ENCODE measurements at places on chromosomes 13 and 19.

- DNase-seq: no peak
These were observed 39.5 kb upstream of the SERP2 start for GRCh38 chr13:44333950-44334655.

DNA sequence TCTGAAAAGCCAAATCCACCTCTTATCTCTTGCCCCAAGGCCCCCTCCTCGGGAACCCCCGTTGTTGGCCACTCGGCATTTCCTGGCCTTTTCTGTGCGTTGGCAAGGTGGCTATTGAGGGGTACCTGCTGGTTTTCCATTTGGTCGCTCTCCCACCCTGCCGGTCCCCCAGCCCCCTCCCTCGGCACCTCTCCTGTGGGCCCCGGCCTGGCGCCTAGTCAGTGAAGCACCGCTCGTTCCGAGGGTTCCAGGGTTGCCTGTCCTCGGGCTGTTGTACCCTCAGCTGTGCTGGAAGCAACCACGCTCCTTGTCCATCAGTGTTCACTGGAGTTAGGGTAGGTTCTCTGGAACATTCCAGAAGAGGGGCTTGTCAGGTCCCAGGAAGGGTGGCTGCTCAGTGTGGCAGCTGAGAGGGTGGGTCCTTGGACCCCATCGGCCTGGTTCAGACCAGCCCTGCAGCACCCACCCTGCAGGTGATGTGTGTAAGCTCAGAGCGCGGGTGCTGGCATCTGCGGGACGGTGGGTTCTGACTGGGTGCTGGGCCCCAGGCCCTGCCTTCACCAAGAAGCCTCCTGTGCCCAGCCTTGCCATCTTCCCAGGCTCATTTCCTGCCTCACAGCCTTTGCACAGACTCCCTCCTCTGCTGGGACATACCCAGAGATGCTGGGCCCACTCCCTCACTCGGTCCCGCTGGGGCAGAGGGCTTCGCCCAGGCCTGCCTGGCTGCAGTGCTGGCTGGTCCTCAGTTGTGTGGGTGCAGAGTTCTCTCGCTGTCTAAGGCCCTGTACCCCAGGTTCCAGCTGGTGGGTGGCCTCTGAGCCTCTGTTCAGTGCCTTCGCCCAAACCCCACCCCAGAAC, 21.3 kb downstream of the NKPD1 start:
- DNase-seq: no peak

- no peak for DNase-seq
These were observed 451.7 kb downstream of the EFNB2 start for GRCh38 chr13:106083620-106084350.

GRCh38 chr19:16148443-16149229, 5.2 kb downstream of the HSH2D start:
- no peak for DNase-seq

GRCh38 chr13:91659256-91660075, 261.0 kb downstream of the GPC5 start:
- no peak for DNase-seq

GRCh38 chr13:29711776-29712175, 116.3 kb upstream of the SLC7A1 start:
- DNase-seq: no peak

GRCh38 chr13:77853703-77854102, 64.9 kb downstream of the EDNRB start:
- DNase-seq: no peak

- no peak for DNase-seq
These were observed 103.5 kb downstream of the SUCLA2 start for GRCh38 chr13:47897411-47898050.

- no peak for DNase-seq
These were observed 20.6 kb upstream of the UQCRFS1 start for GRCh38 chr19:29233591-29233990.

DNA sequence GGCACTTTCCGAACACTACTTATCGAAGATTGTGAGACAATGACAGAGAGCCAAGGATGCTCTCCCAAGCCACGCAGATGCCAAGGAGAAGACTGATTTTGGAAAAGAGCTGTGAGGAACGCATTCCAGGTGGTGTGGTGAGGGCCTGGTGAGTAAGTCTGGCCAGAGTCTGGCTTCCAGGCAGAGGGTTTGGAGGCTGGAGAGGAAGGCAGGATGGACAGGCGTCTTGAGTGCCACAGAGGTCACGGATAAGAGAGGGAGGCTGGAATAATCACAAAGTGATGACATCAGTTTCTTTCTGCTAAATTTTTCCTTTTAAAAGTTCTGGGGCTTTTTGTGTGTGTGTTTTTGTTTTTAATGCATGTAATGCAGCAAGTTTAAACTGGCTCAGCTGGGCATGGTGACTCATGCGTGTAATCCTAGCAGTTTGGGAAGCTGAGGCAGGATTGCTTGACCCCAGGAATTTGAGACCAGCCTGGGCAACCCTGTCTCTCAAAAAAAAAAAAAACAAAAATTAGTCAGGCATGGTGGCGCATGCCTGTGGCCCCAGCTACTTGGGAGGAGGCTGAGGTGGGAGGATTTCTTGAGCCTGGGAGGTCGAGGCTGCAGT, 235.1 kb downstream of the NALCN start:
- DNase-seq: no peak

- DNase-seq: no peak
These were observed 4.9 kb upstream of the AMER2 start for GRCh38 chr13:25177012-25177411.

GRCh38 chr13:99859178-99860177, 112.1 kb downstream of the ZIC5 start:
- DNase-seq: peak; percentile 42

DNA sequence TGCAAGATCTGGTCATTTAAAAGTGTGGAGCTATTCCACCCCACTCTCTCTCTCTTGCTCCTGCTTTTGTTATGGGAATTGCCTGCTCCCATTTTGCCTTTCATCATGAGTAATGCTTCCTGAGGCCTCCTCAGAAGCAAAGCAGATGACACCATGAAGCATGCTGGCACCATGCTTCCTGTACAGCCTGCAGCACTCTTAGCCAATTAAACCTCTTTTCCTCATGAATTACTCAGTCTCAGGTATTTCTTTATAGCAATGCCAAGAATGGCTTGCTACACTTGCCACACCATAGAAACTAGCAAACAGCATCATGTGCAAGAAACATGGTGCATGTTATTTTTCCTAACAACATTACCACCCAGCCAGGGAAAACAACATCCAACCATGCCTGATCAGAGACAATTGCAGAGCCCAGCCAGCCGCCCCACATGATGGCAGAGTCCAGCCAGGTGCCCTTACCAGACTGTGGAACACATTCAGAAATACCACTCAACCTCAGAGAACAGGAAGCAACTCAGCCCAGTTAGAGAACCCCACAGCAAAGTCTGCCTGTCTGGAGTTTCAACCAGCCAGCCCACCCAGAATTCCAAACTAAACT, 36.9 kb downstream of the SYDE1 start:
- DNase-seq: no peak

DNA sequence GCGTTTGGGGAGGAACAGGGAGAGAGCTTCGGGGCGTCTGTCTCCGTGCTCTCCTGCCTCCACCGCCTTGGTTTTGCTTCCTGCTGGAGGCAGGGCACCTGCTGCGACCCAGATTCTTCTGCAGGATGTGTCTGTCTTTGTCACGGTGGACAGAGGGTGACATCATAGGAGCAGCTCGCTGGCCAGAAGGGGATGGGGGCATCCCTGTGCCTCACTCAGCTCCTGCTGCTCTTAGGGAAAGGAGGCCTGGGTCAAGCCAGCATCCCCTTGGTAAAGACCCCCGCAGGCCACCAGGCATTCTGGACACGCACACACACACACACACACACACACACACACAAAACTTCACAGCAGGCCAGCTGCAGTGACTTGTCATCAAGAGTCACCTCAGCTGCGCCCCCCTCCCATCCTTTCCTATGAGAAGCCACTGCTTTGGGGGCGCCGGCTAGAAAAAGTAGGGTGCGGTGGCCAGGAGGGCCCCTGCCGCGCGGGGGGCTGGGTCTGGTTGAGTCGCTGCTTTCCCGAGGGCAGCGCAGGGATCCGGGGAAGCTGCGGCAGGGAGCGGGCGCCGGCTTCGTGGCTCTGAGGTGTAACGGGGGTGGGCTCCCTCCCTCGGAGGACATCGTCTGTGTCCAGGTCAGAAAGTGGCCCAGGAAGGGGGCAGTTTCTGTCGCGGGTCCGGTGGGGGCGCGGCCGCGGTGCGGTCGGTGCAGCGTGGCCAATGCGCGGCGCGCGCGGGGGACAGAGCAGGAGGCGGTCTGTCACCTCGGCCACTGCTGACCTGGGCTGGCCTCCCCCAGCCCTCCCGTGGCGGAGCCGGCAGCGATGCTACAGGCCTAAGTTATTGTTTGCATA, 15.8 kb upstream of the NPAS1 start:
- DNase-seq: no peak

DNA sequence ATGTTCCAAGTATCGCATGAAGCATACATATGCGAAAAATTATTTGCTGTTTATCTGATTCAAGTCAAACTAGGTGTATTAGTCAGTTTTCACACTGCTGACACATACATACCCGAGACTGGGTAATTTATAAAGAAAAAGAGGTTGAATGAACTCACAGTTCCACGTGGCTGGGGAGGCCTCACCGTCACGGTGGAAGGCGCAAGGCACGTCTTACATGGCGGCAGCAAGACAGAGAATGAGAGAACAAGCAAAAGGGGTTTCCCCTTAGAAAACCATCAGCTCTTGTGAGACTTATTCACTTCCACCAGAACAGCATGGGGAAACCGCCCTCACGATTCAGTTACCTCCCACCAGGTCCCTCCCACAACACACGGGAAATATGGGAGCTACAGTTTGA, 13.0 kb upstream of the PROZ start:
- DNase-seq: no peak

DNA sequence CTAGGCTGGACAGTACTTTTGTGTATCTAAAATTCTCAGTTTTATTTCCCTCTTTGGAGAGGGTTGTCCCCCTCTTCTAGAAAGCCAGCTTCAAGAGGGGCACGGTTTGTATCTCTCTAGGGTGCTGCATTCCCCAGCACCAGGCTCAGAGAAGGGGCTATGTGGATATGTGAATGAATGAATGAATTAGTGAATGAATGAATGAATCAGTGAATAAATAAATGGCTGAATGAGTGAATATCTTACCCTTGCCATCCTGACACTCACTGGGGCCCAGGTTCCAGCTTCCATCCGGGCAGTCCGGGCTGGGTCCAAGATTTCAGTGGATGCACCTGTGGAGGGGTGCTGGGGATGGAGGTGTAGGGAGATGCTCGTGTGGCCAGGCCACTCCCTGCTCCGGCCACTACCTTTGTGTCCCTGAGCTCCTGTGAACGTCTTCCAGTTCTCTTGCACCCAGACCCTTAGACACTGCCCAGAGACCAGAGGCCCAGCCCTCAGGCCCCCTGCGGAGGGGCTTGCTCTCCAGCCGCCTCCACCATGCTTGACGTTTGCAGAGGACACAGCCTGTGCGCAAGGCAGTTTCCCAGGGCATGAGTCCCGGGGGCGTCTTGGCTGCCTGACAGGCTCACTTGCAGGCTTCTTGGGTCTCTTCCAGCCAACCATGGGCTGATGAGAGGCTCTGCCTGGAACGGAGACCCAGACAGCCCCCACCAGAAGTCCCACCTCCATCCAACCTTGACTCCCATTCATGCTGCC, 2.8 kb upstream of the KCNN1 start:
- DNase-seq: no peak

- no peak for DNase-seq
These were observed 28.1 kb downstream of the DHX34 start for GRCh38 chr19:47377208-47377701.

- DNase-seq: no peak
These were observed 9.9 kb upstream of the SHC2 start for GRCh38 chr19:470701-471100.

DNA sequence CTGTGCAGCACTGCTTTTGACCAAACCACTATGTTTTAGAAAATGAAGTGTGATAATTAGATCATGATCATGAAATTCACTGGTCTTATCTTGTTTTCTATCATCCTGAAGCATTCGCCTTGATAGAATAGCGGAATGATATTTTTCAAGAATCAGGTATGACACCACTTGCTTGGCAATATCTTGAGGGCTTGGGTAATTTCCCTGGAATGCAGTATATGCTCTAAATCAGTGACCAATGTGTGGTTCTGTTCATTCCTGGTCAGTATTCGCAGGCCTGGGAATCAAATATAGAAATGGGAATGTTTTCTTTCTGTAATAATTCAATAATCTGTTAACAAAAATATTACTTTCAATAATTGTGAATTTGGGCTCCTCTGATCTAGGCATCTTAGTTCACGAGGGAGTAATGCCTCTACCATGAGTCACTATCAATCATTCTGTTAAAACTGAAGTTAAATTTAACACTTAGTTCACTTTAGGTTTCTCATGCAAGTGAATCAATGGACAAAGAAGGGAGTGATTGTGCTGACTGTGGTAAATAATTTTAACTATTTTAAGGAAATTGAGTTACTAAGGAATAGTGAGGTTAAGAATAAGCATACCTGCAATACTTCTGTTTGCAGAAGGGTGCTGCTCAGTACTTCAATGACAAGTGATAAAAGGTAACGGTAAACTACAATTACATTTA, 137.9 kb downstream of the PCDH20 start:
- DNase-seq: no peak

- no peak for DNase-seq
These were observed 96.5 kb downstream of the DOCK9 start for GRCh38 chr13:98881390-98881789.

- DNase-seq: no peak
These were observed 31.8 kb downstream of the GJA3 start for GRCh38 chr13:20129076-20129475.

GRCh38 chr19:632579-633067, 714 bp downstream of the POLRMT start:
- DNase-seq: no peak

DNA sequence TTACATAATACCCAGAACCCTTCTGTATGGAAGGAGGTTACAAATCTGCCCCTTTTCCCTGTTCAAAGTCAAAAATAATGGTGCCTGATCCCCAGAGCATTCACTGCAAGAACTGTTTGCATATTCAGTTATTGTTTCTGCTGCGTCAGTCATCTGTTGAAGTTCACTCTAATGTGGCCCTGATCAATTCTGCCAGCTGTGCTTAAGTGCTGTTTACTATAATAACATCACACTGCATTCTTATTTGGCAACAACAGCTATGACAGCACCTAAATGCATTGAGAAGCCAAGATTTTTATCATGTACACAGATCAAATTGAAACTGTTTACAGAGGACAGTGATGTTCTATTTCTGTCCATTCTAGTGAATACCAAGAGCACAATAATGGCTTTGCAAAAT, 115.9 kb downstream of the DACH1 start:
- no peak for DNase-seq

DNA sequence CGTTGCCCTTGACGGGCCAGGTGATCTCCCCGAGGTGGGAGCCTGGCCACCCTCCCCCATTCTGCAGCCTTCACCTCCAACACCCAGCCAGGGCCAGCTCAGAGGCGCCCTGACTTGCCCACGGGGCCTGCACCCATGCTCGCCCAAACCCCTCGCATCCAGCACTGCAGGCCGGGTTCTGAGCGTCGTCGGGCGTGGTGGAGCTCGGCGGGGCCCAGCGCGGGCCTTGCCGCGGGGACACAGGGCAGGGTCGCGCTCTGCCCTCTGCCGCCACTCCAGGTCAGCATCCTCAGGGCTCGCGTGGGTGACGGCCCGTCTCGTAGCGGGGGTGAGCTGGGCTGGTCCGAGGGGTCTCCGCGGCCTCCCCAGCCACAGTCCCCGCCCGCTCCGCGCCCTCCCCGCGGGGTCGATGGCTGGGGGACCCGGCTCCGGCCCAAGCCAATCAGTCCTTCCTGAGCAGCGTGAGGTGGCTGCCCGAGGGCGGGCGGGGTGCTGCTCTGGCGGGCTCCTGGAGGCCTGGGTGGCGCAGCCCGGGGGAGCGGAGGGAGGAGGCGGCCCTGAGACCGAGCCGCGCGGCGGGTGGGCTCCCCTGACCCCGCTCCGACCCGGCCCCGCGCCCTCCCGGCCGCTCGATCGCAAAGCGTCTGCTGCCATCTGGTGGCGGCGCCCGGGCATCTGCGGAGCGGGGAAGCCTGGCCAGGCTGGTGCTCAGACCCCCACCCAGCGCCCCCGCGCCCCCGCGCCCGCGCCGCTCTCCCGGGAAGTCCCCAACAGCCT, 61.4 kb downstream of the CCNE1 start:
- peak; percentile 63 for DNase-seq
